Aorta (tissue), 5 donors: ENCODE measurements at places on chromosomes 1 and 21. TPM values are rescaled to one million over a fixed set of nuclear protein-coding genes. Genes with fewer than 3 reads are reported as not detected.

BRINP3 gene
- total RNA-seq: 1.7 TPM

RAB25 gene
- not detected for total RNA-seq

HSPA13 gene
- 28.4 TPM for total RNA-seq

PLA2G2F gene
- not detected for total RNA-seq

SPATA21 gene
- not detected for total RNA-seq

KIAA0040 gene
- 23.0 TPM for total RNA-seq

KCNA3 gene
- 2.4 TPM for total RNA-seq

CEP170 gene
- total RNA-seq: 120 TPM

ZYG11A gene
- not detected for total RNA-seq

TAS1R1 gene
- total RNA-seq: not detected

LCE1C gene
- not detected for total RNA-seq

SYDE2 gene
- 16.7 TPM for total RNA-seq

KRTAP11-1 gene
- total RNA-seq: not detected

LORICRIN gene
- not detected for total RNA-seq

TIE1 gene
- total RNA-seq: 65.3 TPM

ARHGEF10L gene
- total RNA-seq: 143 TPM

DDR2 gene
- total RNA-seq: 124 TPM

WDR4 gene
- total RNA-seq: 13.9 TPM

PTPN22 gene
- total RNA-seq: 4.7 TPM

GGPS1 gene
- total RNA-seq: 29.0 TPM

S100A5 gene
- not detected for total RNA-seq

GBP6 gene
- not detected for total RNA-seq

ATP6V1G3 gene
- not detected for total RNA-seq

ASTN1 gene
- total RNA-seq: 0.33 TPM

GAS5 gene
- 201 TPM for total RNA-seq

IGSF3 gene
- 1.5 TPM for total RNA-seq

CBR1 gene
- total RNA-seq: 45.9 TPM

CD52 gene
- 14.7 TPM for total RNA-seq

FABP3 gene
- total RNA-seq: 30.8 TPM

CFHR2 gene
- not detected for total RNA-seq

RAB7B gene
- 11.4 TPM for total RNA-seq

ADORA1 gene
- 2.5 TPM for total RNA-seq

RWDD3 gene
- 16.7 TPM for total RNA-seq

KRTAP7-1 gene
- total RNA-seq: not detected

RGS13 gene
- 1.5 TPM for total RNA-seq

NLRP3 gene
- total RNA-seq: 7.0 TPM

PRKAA2 gene
- total RNA-seq: 8.6 TPM

NOC2L gene
- total RNA-seq: 35.8 TPM

PTBP2 gene
- 46.3 TPM for total RNA-seq

HUNK gene
- 5.2 TPM for total RNA-seq

PLPP3 gene
- total RNA-seq: 76.2 TPM

PTPN14 gene
- total RNA-seq: 50.5 TPM

TNFRSF18 gene
- 1.1 TPM for total RNA-seq

PROX1 gene
- total RNA-seq: 2.6 TPM

OR2L5 gene
- total RNA-seq: 0.24 TPM

NBPF8 gene
- 17.9 TPM for total RNA-seq

ROR1 gene
- total RNA-seq: 30.9 TPM

RUNX3 gene
- total RNA-seq: 2.9 TPM

MIXL1 gene
- 0.51 TPM for total RNA-seq

TNFAIP8L2 gene
- 4.1 TPM for total RNA-seq

KCNE2 gene
- 2.4 TPM for total RNA-seq

TSPEAR gene
- not detected for total RNA-seq

TMPRSS3 gene
- total RNA-seq: not detected

LCE2C gene
- not detected for total RNA-seq
